Sigmoid colon (tissue), 7 donors: ENCODE measurements at places on chromosomes 5 and 9. TPM values are rescaled to one million over a fixed set of nuclear protein-coding genes. Genes with fewer than 3 reads are reported as not detected.

DNA sequence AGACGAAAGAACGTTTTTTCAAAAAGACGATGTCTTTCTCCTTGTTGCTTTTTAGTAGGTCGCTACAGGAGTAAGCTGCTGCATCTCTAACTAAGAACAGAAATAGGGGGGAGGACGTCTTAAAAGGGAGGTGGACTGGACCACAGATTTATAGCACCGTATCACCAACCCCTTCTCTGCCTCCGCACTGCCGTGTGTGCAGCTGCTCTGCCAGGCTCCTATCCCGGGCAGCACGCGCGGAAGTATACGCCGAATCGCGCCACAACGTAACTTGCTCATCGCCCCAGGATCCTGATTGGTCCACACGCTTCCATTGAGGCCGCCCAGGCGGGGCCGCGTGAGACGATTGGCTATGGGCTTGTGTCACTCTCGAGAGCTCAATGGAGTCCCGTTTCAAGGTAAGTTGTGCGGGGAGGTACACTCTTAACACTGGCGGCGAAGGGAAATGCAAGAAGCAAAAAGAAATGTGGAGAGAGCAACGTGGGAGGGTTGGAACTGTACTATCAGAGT lies at the start of gene ELAVL2:
Gene ELAVL2 (minus strand): TSS at position 121 of the 510 bp plus-strand sequence. CDS start 64,006 bp downstream, outside the sequence.
- H3K36me3 ChIP-seq = no peaks in the 10 kb centered on the region
- no peaks in the 10 kb centered on the region for H3K4me1 ChIP-seq
- peak; percentile 85 for DNase-seq
- no peak within 1 kb of the TSS for H3K27ac ChIP-seq
- peak within 1 kb of the TSS; percentile 9 for H3K4me3 ChIP-seq

Gene TAF11L8
- not detected for total RNA-seq

Gene CCL21
- 61.6 TPM for total RNA-seq

GRCh38 chr9:86670536-86670935 lies 276.8 kb downstream of the GAS1 start:
- no peak overlapping the region for H3K4me3 ChIP-seq
- H3K27ac ChIP-seq = no peak overlapping the region

GRCh38 chr5:177132136-177133095 lies 1.2 kb upstream of the NSD1 start:
- no peaks in the 10 kb centered on the region for H3K27me3 ChIP-seq
- peak overlapping the region; percentile 57 for H3K4me3 ChIP-seq
- peak; percentile 69 for DNase-seq
- H3K27ac ChIP-seq = peak overlapping the region; percentile 92

GRCh38 chr9:35277171-35277520 lies 115.3 kb downstream of the UNC13B start:
- no peaks in the 10 kb centered on the region for H3K36me3 ChIP-seq
- peaks cover 12% of the 10 kb centered on the region for H3K4me1 ChIP-seq
- no peaks in the 10 kb centered on the region for H3K27me3 ChIP-seq
- H3K4me3 ChIP-seq = peak overlapping the region; percentile 35

- no peaks in the 10 kb centered on the region for H3K36me3 ChIP-seq
- no peak overlapping the region for H3K27ac ChIP-seq
- H3K4me3 ChIP-seq = no peak overlapping the region
- H3K4me1 ChIP-seq = no peaks in the 10 kb centered on the region
- no peak for DNase-seq
- no peaks in the 10 kb centered on the region for H3K27me3 ChIP-seq
Observed at GRCh38 chr5:154145268-154145667, 45.3 kb upstream of the GALNT10 start.

Gene RLN1
- not detected for total RNA-seq

DNA sequence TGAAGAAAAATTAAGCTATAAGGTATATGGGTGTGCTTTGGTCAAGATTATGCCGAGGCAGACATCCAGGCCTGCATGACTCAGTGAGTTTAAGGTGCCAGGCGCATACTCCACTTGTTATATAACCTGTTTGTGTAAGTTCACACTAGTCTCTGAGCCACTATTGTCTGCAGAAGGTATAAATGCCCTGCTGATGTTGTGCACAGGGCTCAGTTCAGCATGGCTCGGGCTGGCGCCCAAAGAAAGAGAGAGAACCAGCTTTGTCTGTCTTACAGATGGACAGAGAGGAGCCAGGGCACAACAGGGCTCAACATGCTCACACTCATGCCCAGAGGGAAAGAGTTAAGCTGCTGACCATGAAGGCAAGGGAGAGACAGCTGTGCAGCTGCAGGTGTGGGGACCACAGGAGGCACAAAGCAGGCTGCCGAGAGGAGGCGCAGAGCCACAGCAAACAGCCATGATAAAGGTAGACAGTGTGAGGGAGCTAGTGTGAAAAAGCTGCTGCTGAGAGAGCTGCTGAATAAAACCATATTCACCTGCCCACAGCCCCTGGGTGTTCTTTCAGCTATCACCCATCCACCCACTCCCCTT lies 1587.6 kb upstream of the C9orf72 start:
- no peak overlapping the region for H3K27ac ChIP-seq
- no peaks in the 10 kb centered on the region for H3K27me3 ChIP-seq
- DNase-seq = no peak
- no peaks in the 10 kb centered on the region for H3K36me3 ChIP-seq
- H3K4me1 ChIP-seq = no peaks in the 10 kb centered on the region

Gene ZNF618
- total RNA-seq = 2.3 TPM

DNA sequence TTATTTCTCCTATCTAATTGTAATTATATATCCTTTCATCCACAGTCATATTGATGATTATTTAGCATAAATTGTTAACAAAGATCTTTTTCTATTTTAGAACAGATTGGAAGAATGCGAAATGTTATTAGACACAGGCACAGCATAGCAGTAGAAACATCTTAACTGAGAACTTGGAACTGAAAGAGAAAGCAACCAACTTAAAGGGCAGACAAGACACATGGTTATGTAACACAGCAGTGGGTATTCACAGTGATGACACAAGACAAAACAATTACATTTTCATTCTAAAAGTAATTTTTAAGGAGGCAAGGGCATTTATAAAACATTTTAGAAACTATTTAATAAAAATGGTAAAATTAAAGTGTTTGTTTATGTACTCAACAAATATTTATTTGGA lies 57.7 kb upstream of the MEF2C start:
- no peaks in the 10 kb centered on the region for H3K36me3 ChIP-seq
- no peak overlapping the region for H3K4me3 ChIP-seq
- DNase-seq = no peak

DNA sequence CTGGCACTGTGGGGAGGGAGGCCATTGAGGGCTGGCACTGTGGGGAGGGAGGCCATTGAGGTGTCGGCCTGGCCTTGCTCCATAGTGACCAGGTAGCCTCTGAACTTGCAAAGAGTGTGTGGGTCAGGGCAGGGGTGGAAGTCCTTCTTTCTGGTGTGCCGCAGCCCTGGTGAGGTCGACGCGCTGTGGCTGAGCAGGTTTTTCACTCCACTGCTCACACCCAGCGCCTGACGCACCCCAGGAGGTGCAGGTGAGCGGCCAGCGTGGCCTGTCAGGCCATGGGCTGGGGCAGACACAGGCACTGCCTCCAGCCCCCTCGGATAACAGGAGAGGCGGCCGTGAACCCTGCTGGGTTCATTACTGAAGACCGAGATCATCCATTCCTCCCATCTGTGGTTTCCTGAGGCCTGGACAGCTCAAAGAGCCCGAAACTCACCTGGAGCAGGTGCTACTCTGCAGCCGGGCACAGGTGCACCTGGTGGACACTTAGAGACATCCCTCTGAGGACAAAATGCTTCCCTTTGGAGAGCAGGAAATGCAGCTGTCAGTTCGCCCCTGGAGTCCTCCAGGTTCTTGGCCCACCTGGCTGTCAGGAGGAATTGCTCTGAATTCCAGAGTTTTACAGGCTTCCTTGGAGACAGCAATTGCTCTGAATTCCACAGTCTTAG lies 32.4 kb downstream of the LHX3 start:
- no peaks in the 10 kb centered on the region for H3K36me3 ChIP-seq
- H3K4me1 ChIP-seq = no peaks in the 10 kb centered on the region
- no peak overlapping the region for H3K4me3 ChIP-seq
- no peak overlapping the region for H3K27ac ChIP-seq
- DNase-seq = no peak
- H3K27me3 ChIP-seq = peaks cover 64% of the 10 kb centered on the region

DNA sequence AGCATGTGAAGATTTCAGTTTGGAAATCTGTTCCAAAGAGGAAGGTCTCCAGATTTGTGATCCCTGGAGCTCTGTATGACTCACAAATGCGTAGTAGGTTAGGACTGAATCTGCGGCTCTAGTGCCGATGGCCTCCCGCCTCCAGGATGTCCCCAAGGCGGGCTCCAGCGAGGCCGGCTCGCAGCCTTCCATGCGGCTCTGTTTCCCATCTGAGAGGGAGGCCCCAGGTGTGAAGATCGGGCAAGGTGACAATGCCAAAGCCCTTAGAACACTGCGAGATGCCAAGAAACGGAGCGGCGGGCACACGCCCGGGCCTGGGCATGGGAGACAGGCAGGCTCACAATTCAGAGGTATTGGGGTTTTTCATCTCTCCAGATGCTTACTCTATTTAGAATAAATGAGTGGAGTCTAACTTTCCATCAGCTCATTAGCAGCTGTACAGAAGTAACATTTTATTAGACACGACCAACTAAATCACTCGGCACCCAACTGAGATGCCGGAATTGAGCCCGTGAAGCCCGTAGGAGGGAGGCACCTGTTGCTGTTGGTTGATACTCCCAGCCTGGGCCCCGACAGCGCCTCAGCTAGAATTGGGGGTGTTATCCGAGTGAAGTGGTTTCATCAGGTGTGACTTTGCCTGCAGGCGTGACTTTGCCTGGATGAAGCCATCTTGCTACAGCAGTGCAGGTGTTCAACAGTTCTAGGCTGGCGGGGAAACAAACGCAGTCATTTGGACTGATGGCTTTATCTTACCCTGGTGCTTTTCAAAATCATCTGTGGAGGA lies 7.4 kb upstream of the MRPS2 start:
- DNase-seq = peak; percentile 27
- H3K36me3 ChIP-seq = peaks cover 16% of the 10 kb centered on the region

DNA sequence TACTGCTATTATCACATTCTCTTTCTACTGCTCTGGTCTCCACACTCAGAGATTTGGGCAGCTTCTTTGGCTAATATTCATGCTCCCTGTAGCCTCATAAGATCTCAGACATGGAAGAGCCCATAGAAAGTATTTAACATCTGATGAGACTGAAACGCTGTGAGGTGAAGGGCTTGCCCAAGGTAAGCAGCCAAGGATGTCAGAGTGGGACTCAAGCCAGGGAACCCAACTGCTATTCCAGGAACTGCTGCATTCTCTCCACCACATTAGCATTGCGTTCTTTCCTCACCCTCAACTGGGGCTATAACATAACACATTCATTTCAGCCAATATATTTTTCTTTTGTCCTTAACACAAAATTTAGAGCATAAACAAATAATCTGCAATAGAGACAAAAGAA lies 3.8 kb downstream of the ADRB2 start:
- peaks cover 35% of the 10 kb centered on the region for H3K4me1 ChIP-seq
- no peak overlapping the region for H3K4me3 ChIP-seq
- H3K36me3 ChIP-seq = no peaks in the 10 kb centered on the region
- DNase-seq = no peak

- DNase-seq = no peak
- H3K27me3 ChIP-seq = no peaks in the 10 kb centered on the region
- no peak overlapping the region for H3K4me3 ChIP-seq
- peak overlapping the region; percentile 87 for H3K27ac ChIP-seq
- no peaks in the 10 kb centered on the region for H3K36me3 ChIP-seq
Observed at GRCh38 chr9:94140791-94141790, 56.8 kb downstream of the PTPDC1 start.

DNA sequence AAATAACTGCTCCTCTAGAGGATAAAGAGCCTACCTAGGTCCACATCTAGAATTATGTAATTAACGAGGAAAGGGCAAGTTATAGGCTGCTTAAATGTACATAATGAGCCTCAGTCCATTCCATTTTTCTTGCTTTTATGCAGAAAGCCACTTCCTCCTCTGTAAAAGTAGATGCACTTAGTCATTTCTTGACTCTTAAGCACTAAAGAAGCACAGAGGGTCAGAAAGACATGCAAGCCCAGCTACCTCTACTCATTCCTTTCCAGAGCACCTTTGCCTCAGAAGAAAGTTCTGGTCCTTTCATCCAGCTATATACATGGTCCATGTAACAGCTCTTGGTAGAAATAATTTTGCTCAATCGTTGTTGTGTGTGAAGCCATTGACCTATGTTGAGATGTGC lies 308.0 kb upstream of the NREP start:
- no peaks in the 10 kb centered on the region for H3K4me1 ChIP-seq
- DNase-seq = no peak
- no peaks in the 10 kb centered on the region for H3K36me3 ChIP-seq
- no peak overlapping the region for H3K27ac ChIP-seq
- no peak overlapping the region for H3K4me3 ChIP-seq

GRCh38 chr5:9498541-9499497 lies 47.1 kb downstream of the SEMA5A start:
- peaks cover 10% of the 10 kb centered on the region for H3K4me1 ChIP-seq
- H3K4me3 ChIP-seq = no peak overlapping the region
- DNase-seq = no peak
- no peaks in the 10 kb centered on the region for H3K27me3 ChIP-seq
- no peaks in the 10 kb centered on the region for H3K36me3 ChIP-seq
- no peak overlapping the region for H3K27ac ChIP-seq

Gene ERAP2
- 7.7 TPM for total RNA-seq

Gene CDX1
- total RNA-seq = not detected

GRCh38 chr5:115194676-115195075 lies 25.0 kb upstream of the TRIM36 start:
- no peaks in the 10 kb centered on the region for H3K36me3 ChIP-seq
- H3K27me3 ChIP-seq = no peaks in the 10 kb centered on the region
- DNase-seq = no peak

DNA sequence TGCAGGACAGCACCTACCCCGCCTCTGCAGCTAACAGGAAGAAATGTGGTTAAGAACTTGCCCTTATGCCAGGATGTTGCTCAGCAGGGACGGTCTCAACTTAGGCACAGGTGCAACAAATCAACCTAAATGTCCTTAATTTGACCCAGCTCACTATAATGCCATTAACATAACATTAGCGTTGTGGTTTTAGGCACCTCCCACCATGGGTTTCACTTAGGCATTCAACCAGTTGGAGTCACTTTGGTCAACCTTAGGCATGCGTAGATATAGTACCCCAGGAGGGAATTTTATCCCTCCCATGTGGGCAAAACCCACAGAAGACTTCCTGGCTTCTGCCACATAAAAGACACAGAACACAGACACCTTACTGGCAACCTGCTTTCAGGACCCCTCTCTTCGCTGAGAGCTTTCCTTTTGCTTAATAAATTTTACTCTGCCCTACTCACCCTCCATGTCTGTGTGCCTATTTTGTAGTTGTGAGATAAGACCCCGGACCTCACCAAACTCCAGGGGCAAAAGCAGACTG lies 8.7 kb upstream of the ERAP1 start:
- H3K4me3 ChIP-seq = no peak overlapping the region
- no peak overlapping the region for H3K27ac ChIP-seq
- no peaks in the 10 kb centered on the region for H3K36me3 ChIP-seq
- no peaks in the 10 kb centered on the region for H3K27me3 ChIP-seq

GRCh38 chr5:138685193-138685745 lies 68.0 kb upstream of the CTNNA1 start:
- no peaks in the 10 kb centered on the region for H3K36me3 ChIP-seq
- H3K27me3 ChIP-seq = no peaks in the 10 kb centered on the region
- H3K4me3 ChIP-seq = no peak overlapping the region
- H3K27ac ChIP-seq = no peak overlapping the region

- DNase-seq = no peak
- H3K27ac ChIP-seq = peak overlapping the region; percentile 28
- no peak overlapping the region for H3K4me3 ChIP-seq
- H3K36me3 ChIP-seq = no peaks in the 10 kb centered on the region
- H3K27me3 ChIP-seq = no peaks in the 10 kb centered on the region
- H3K4me1 ChIP-seq = peaks cover 32% of the 10 kb centered on the region
Observed at GRCh38 chr5:90940227-90940995, 381.8 kb downstream of the ADGRV1 start.

- no peak overlapping the region for H3K27ac ChIP-seq
- no peak for DNase-seq
- H3K36me3 ChIP-seq = no peaks in the 10 kb centered on the region
- H3K4me3 ChIP-seq = no peak overlapping the region
- H3K27me3 ChIP-seq = no peaks in the 10 kb centered on the region
- H3K4me1 ChIP-seq = no peaks in the 10 kb centered on the region
Observed at GRCh38 chr5:152349683-152350526, 55.2 kb downstream of the NMUR2 start.

Gene PAXX
- 36.0 TPM for total RNA-seq
